ENCODE measurements at places on chromosomes 3 and 15.
A peak's percentile ranks its signal among the peaks of the same experiment; 100 is the strongest.

DNA sequence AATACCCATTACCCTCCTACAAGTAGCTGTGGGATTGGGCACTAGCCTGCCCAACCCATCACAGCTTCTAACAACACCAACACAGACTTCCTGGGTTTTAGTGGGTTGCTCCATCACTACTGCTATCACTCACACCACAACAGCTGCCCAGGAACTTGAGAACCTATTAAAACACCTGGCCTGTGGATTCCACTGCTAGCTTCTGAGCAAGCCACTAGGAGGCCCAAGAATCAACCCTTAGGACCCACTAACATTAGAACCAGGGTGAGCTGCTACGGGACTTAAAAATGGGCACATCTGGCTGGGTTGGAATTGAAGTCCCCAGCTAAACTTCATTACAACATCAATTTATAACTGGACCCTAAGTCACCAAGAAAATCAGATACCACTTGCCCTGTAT is 113.2 kb upstream of the TP63 start:
- no peak for DNase-seq

- no peak for DNase-seq
These were observed 118.8 kb upstream of the ADPGK start for GRCh38 chr15:72902245-72902918.

DNA sequence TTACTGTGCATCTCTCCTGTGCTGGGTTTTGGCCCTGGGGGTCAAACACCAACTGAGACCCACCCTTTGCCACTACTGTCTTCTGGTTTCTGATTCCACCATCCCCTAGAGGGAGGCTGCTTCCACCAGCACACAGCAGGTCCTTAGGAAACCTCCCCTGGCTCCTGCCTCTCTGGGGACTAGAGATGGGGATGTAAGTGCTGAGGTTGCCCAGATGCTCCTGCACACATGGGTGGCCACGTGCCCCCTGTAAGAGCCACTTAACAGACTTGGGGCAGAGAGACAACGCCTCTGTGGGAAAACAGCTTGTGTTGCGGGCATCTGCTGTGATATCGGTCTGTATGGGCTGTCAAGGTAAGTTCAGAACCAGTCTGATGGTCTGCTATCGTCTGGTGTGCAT is 83.4 kb downstream of the ATP2B2 start:
- DNase-seq, result no peak

- DNase-seq, result no peak
These were observed 234.6 kb downstream of the NAALADL2 start for GRCh38 chr3:175093748-175094147.

DNA sequence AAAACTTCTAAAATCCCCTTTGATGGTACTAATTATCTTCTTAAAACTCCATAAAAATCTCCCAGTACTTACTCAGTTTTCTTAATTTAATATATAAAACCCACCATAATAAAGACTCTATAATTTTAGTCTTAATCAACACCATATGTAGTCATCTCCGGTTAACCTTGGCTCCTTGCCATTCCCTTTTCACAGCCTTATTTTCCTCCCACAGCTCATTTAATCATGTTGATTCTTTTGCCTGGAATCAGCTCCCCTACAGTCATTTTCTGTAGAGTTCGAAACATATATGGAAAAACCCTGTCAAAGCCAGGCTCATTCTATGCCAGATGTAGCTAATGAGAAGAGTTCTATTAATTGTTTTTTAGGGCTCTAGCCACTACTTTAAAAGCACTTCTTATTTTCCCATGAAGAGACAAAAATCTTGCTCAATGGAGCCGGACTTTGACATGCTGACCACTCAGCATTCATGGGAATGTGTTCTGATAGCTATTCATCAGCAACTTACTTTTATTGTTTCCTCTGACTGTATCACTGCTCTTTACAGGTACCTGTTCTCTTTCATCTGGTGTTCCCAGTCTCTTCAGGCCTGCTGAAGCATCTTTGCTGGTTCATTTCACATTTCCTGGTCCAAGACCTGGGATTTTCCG is 573.4 kb downstream of the NAALADL2 start:
- no peak for DNase-seq

GRCh38 chr3:9279966-9280365 is 30.5 kb upstream of the SRGAP3 start:
- DNase-seq, result peak; percentile 54

DNA sequence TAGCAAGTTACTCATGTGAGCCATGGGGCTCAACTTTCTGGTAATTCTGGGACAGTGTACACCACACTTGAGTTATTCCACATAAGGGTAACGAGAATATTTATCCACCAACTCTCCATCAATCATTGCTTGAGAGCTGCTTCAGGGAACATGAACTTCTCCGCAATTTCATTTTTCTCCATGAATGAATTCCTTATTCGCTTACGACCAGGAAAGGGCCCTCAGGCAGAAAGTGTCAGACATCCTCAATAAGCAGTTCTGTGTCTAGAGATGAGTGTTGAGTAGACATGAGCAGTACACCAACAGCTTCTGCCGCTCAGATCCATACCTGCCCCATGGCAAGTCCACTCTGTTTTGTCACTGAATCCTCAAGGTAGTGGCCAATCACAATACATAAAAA is 24.8 kb upstream of the IQCF2 start:
- no peak for DNase-seq

DNA sequence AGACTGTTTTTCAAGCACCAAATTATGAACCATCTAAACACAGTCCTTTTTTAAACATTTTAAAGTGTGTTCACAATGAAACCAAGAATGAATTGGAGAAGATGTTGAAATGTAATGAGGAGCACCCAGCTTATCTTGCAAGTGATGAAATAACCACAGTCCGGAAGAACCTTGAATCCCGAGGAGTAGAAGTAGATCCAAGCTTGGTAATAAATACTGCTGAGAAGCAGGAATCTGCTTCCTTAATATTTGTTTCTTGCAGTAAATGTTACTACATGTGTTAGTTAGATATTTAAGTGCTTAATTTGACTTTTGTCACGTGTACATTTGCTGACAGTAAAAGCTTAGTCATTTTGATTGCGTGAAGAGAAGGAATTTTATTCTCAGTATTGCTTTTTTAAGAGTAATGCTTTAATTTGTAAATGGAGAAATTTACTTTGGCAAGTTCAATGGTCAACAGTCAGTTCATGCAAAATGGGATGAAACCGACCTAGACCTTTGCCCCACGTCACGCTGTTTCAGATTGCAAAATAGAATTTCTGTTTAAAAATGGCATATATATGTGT is 69.8 kb downstream of the OPA1 start:
- peak; percentile 49 for DNase-seq

- no peak for DNase-seq
These were observed 130.8 kb upstream of the SNTN start for GRCh38 chr3:63521657-63522056.

- no peak for DNase-seq
These were observed 748.1 kb downstream of the NR2F2 start for GRCh38 chr15:97078591-97078990.

DNA sequence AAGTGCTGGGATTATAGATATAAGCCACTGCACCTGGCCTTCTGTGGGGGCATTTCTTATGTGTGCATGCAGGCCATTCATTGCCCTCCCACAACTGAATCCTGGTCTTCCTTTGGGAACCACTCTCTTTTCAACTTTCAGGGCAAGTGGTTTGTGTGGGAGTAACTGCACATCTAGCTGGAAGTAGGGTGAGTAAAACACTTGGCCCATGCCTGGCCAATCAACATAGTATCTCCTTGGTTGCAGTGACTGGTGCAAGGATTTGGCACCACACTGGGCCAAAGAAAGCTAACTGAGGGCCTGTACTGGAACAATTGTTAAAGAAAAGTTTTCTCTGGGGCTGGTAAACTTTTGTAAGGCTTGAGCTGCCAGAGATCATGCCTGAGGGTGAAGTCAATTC is 189.2 kb upstream of the FEZF2 start:
- no peak for DNase-seq

- DNase-seq, result peak; percentile 50
These were observed 82.0 kb downstream of the KCNMB2 start for GRCh38 chr3:178618197-178618596.

DNA sequence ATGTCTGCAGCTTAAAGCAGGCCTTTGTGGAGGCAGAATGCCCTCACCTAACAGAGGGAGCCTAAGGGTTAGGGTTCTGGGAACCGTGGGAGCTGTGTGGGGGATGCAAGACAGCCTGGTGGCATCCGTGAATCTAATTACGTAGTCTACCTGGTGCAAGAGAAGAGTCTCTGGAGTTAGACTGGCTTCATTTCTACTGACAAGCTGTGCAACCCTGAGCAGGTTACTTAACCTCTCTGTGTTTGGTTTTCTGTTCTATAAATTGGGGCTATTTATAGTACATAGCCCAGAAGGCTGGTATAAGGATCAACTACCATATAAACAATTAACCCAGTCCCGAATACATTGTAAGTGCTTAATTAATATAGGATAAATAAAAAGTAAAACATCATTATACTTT is 8.3 kb downstream of the TNFAIP8L3 start:
- no peak for DNase-seq

DNA sequence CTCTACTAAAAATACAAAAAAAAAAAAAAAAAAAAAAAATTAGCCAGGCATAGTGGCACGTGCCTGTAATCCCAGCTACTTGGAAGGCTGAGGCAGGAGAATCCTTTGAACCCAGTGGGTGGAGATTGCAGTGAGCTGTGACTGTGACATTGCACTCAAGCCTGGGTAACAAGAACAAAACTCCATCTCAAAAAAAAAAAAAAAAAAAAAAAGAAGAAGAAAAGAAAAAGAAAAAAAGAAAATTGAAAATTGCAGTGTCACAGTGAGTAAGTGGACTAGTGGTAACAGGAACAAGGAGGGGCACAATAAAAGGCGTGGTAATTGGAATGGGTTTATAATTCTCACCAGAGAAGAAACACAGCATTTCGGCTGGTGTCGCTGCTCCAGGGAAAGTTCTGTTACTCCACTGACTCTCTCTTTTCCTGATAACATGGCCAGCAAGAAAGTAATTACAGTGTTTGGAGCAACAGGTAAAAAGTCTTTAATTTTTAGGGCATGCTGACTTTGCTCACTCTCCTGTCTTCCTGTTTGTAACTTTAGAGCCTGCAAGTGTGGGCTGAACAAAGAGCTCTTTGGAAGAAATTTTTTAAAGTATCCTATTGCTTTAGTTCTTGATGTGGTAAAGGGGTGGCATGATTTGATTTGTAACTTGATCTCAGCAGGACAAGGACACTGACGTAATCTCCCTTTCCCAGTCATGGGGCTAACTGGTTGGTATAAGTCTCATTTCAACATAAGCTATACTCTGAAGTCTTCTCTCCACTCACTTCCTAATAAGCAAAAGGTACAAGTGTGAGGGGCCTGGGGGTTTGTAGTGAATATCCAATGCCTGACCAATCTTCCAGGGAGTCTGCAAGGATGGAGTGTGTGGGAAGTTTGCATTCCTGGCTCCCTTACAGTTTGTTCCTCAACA is 22.1 kb upstream of the TRA2B start:
- DNase-seq, result peak; percentile 53

DNA sequence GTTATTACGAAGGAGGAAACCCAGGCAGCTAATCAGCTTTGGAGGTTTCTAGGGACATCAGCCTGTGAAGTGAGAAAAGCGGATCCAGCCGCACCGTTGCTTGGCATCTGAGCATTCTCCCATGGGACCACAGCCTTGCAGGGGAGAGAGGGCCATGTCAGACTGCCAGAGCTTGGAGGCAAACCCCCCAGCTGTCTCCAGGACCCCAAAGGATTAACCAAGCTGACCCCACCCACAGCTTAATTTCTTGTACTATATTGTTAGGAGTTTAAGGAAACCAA is 5.1 kb downstream of the IGDCC3 start:
- DNase-seq, result no peak

GRCh38 chr15:57541805-57542504 is 49.7 kb upstream of the MYZAP start:
- peak; percentile 45 for DNase-seq

DNA sequence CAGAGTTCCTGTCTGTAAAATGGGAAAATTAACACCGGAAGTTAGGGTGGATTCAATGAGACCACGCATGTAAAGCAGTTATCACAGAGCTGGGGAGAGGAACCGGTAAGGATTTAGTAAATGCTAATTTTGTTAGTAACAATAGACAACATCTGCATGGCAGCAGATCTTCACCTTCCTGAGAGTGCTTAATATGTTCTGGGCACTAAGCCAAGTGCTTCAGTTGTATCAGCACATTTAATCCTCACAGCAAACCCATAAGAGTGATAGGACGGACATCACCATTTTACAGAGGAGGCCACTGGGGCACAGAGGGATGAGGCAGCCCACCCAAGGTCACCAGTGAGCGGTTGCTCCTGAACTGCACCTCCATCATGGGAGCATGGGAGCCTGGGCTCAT is 189.4 kb downstream of the WNT5A start:
- no peak for DNase-seq

DNA sequence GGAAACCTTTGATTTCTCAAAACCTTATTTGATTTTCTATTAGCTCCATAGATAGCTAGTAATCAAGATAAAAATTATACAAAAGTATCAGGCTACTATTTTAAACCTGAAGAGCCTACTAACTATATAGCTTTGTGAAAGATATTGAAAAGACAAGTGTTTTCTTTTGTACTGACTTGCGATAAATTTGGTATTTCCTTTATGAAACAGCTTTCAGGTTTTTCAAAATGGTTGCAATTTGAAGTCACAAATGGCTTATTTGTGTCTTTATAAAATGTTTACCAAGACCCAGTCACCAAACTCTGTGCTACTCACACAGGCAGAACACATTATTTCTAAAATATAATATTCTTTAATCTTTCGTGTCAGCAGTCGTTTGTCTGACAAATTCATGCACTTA is 167.5 kb upstream of the ALCAM start:
- DNase-seq, result no peak

DNA sequence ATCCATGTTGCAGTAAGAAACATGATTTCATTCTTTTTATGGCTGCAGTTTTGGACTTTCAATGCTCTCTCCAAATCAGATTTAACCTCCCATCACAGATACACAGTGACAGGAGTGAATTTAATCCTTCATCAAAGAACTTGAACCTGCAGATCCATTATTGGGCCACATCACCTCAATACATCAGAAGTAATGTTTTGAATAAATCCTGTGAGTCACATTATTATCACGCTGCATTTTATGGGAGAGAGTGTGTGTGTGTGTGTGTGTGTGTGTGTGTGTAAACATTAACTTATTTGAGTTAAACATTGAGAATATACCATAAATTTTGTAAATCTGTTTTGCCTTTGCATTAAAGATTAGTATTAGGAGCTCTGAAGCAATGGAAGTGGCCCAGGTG is 316.7 kb downstream of the FOXP1 start:
- no peak for DNase-seq

- DNase-seq, result no peak
These were observed 195.9 kb downstream of the SLCO3A1 start for GRCh38 chr15:92049290-92049989.

- no peak for DNase-seq
These were observed 112.2 kb upstream of the MEF2A start for GRCh38 chr15:99453637-99454030.

Measured in MV-4-11 (cell line).